ENCODE measurements at places on chromosomes 3 and 15.

GRCh38 chr3:25889525-25889917 is 99.6 kb downstream of the OXSM start:
- DNase-seq: no peak

DNA sequence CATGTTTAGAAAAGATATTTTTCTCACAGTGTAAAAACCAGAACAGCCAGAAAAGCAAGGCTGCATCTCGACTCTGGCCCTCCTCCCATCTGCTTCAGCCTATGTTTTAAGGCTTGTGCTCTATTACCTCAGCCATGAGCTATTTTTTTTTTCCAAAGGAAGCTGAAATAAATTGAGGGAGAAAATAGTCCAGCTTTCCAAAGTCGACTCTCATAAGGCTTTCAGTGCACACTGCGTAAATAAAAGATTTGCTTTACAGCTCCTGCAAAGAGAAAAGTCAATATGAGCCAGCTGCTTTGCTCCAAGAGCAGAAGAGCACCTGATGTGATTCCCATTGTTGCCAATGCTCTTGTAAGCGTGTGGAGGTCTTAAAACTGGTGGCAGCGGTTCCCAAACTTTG is 26.7 kb downstream of the SCG3 start:
- DNase-seq: no peak

- peak; percentile 93 for DNase-seq
Observed at GRCh38 chr3:57983734-57984518, 24.3 kb upstream of the FLNB start.

GRCh38 chr3:44510000-44510368 is 32.5 kb upstream of the ZNF445 start:
- no peak for DNase-seq

- peak; percentile 20 for DNase-seq
Observed at GRCh38 chr3:123365450-123366143, 83.3 kb downstream of the ADCY5 start.

DNA sequence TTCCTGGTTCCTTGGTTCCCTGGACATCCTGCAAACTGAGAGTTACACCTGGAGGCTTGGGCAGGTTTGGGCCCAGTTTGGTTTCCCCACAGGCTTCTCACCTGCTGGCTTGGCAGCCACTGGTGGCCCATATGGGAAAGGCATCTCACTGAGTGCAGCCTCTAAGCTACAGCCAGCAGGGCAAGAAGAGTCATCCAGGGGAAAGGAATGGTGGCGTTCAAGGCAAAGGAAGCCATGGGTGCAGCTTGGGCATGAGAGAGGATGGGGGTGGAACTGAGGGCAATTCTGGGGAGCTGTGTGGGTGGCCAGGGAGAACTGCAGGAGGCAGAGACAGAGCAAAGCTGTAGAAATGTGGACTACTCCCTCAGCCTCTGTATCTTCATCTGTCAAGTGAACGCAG is 106.4 kb downstream of the EPHB1 start:
- DNase-seq: no peak

DNA sequence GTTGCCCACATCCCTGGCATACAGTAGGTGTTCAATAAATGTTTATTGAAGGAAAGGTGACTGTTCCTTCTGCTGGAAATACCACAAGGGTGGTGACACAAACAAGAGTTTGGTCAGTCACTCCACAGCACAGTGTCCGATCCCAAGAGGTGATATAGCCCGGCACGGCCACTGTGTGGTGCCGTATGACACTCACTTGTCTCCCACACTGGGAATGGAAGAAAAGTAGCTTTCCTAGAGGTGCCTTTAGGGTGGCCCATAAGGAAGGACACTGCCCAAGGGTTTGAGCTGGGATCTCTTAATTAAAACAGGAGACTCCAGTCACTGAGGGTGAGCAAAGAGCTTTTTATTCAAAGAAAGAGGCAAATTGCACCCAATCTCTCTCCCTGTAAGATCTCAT is 40.5 kb downstream of the TGM4 start:
- DNase-seq: no peak

- no peak for DNase-seq
Observed at GRCh38 chr3:98917608-98918007, 16.1 kb upstream of the DCBLD2 start.

GRCh38 chr3:146469150-146470017 is at the start of gene PLSCR2:
Gene PLSCR2, minus strand, starts transcription at chr3:146469561. Its CDS starts 9,657 bp downstream, at chr3:146459904.
- no peak for DNase-seq

DNA sequence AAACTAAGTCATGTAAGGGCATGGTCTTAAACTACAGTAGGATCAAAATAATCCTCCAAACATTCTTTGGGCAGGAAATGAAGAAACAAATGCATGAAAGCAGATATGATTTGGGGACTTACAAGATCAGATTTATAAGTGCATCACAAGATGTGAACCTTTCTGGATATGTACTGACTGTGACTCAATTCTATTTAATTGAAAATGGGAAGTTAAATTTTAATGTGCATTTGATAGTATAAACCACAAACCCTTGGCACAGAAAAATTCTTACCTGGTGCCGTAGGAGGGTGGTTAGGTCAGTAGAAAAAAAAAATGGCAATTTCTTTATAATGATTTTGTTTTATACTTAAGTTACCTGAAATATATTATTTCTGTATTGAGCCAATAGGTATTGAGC is 262.5 kb upstream of the TGFBR2 start:
- peak; percentile 59 for DNase-seq

- no peak for DNase-seq
Observed at GRCh38 chr15:69795601-69796000, 302.1 kb downstream of the TLE3 start.

GRCh38 chr3:25235031-25235430 is 193.0 kb upstream of the RARB start:
- DNase-seq: no peak

DNA sequence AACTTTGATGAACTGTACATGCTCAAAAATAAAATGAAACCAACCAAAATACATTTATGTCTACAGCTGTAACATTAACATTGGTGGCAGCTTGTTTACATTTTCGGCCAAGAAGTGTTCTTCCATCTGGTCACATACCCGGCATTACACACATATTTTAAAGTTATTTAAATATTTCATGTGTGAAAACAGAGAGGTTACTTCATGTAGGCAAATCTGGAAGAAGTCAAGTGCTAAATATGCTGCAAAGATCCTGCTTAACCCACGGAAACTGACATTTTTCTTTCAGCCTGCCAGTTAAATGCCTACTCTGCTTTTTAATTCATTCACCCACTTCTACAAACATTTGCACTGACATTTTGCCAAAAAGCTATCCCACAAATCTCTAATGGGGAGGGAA is 69.7 kb downstream of the MB21D2 start:
- no peak for DNase-seq

- no peak for DNase-seq
Observed at GRCh38 chr3:100754563-100755334, 45.5 kb downstream of the TFG start.

DNA sequence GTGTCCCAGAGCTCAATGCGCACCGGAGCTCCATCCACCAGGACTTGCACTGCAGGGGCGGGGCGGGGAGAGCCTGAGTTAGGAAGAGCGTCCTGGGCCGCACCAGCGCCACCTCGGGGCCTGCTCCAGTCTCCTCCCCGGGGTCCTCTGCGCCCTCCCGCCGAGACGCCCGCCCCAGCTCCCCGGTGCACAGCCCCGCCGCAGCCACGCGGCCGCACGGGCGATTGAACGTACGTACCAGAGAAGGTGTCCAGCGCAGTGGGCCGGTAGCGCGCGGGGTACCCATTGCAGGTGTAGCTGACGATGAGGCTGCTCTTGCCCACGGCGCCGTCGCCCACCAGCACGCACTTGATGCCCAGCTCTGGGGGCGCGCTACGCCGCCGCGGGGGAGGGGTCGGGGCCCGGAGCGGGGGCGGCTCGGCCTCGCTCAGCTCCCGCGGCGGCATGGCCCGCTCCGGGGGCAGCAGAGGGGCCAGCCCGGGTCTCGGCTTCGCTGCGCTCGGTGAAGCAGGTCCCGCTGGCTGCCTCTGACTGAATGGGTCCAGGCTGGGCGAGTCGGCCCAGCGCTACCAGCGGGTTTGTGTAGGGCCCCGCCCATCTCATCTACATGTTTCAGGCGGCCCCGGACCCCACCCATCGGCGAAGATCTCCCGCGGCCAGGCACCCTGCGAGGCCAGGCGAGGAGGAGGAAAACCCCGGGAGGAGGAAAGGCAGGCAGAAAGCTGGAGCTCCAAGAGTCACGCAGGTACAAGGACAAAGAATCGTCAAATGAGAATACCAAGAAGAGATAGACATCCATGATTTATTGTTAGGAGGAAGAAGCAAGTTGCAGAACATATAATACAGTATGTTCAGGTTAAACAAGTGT is at the start of gene RHOV:
Gene RHOV (minus strand): TSS at position 541 of the 868 bp plus-strand sequence. CDS start 95 bp downstream, at position 446.
- peak; percentile 13 for DNase-seq

- no peak for DNase-seq
Observed at GRCh38 chr3:18046131-18046915, 303.9 kb upstream of the TBC1D5 start.

GRCh38 chr3:54564374-54564925 is 363.4 kb downstream of the LRTM1 start:
- DNase-seq: no peak

DNA sequence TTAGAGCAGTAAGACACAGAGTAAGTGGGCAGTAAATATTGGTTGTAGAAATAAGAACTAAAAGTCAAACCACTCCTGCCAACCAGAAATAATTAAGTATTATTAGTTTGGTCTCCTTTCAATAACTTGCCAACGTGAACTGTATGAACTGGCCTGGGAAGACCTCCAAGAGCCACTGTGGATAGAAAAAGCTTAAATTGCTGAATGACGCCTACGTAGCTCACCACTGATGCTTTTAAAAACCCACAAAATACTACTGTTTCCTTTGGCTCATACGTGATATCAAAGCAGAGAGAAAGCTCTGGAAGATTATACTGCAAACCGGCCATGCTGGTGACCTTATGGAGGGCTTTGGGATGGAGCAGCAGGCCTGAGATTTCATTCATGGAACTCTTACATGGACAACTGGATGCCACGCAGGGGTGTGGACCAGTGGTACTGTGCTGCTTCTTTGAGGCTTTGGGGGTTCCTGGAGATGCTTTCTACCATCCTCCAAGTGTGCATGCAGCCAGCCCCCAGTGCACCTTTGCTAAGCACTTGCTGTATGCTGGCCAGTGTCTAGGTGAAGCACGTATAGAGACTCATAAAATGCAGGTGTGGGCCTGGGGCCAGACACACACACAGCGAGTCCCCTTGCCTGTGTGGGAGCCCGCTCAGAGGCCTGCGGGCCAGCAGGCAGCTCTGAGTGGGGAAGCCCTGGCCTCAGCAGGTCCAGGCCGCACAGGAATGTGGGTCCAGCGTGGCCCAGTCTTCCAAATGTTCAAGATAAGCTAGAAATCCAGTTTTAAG is 66.8 kb downstream of the ABTB1 start:
- no peak for DNase-seq

DNA sequence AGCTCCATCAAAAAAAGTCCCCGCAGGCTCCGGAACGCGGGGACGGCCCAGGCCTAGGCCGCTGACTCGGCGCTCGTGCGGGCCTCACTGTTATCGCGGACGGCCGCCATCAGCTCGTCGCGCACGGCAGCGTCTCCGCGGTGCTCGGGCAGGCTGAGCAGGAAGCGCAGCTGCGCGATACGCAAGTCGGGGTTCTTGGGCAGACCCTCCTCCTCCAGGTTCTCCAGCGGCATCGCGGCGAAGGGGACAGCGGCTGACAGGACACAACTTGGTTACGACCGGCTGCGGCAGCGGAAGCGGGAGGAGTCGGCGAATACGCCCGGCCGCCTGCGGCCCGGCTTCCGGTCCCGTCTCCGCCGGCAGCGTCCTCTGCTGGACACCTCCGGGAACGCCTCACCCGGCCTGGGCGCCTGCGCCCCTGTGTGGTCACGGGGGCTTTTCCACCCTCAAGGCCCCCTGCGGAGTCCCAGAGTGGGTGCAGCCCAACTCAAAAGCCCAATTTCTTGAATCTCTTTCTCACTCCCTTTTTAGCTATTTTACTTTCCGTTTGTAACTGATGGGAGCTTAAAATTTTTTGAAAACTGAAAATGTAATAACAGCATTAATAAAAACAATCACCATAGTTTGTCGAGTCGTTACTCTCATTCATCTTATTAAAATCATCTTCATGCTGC is at the start of gene PSMD6:
Gene PSMD6 (minus strand): TSS at position 308 of the 674 bp plus-strand sequence. CDS start 75 bp downstream, at position 233.
- peak; percentile 69 for DNase-seq

DNA sequence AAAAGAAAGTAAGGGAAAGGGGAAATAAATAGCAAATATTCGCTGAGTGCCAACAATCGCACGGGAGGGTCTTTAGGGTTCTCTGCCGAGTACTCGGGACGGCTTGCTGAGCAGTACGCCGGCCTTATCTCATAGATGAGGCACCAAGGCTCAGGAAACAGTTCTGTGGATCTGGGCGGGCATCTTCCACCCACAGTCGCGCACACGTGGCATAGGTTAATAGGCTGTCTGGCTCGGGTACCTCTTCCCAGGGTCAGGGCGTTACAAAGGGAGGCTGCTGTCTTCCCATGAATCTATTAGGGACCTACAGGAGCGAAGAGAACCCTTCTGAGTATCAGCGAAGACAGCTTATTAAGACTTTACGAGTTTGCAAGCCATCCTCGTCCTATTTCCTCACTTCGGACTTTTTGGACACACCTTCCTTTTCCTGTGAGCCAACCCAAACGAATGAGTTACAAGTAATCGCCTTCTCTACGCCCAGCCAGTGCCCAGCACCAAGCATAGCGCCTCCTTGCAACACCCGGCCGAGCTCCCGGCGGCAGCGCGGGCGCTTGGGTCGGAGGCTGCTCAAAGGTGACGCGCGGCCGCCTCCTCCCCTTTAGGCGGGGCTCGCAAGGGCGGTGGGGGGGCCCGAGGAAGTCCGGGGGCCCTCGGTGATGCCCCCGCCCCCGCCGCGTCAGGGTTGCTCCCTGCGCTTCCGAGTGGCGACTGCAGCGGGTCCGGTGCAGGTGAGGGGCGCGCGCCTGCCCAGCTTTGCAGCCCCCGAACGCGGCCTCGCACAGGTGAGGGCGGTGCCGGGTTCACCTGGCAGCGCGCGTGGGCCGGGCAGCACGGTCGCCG is at the start of gene MCTP2:
Gene MCTP2 (plus strand): TSS at position 679 of the 840 bp plus-strand sequence. CDS start 66,705 bp downstream, outside the sequence.
- DNase-seq: peak; percentile 76

- DNase-seq: no peak
Observed at GRCh38 chr15:54582863-54583643, 604.8 kb downstream of the UNC13C start.

DNA sequence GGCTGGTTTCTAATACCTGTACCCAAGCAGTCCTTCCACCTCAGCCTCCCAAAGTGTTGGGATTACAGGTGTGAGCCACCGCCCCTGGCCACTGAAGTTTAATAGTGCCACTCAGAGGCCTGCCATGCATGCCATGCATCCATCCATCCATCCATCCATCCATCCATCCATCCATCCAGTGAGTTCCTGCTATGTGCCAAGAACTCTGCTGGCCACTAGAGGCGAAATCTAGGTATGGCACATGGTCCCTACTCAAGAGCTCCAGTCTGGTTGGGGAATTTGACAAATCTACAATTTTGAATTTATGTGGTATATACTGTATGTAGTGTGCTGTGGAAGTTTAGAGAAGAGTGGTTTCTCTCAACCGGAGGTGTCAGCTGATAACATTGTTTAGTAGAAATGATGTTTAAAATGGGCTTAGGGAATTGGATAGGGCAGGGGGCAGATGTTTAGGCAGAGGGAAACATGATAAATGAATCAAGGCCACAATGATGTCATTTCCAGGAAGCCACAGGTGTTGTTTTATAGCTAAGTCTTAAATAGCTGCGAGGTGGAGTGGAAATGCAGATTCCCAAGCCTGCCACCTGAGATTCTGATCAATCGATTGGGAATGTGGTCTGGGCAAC is 384.4 kb upstream of the C2CD4B start:
- no peak for DNase-seq
